ENCODE measurements at places on chromosomes 2 and 18.

- DNase-seq, result no peak
Measured at GRCh38 chr2:230503798-230504197, 87.8 kb downstream of the SP100 start.

- DNase-seq, result no peak
Measured at GRCh38 chr2:120473522-120474271, 127.8 kb downstream of the INHBB start.

DNA sequence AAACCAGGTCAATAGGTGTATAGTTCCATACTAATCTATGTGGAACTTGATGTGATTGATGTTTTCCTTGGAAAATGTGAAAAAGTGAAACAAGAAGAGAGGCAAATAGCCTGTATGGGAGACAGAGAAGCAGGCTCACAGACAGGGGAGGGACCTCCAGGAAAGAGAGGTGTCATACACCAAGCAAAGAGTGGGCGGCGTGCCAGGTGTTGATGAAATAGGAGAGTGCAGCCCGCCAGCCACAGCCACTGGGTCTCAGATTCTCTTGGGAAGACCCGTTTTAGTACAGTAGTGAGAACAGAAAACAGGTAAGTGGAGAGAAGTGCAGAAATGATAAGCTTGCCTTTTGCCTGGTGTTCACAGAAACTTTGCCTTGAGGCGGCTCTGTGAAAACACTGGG, 301.9 kb downstream of the ZNF407 start:
- no peak for DNase-seq

DNA sequence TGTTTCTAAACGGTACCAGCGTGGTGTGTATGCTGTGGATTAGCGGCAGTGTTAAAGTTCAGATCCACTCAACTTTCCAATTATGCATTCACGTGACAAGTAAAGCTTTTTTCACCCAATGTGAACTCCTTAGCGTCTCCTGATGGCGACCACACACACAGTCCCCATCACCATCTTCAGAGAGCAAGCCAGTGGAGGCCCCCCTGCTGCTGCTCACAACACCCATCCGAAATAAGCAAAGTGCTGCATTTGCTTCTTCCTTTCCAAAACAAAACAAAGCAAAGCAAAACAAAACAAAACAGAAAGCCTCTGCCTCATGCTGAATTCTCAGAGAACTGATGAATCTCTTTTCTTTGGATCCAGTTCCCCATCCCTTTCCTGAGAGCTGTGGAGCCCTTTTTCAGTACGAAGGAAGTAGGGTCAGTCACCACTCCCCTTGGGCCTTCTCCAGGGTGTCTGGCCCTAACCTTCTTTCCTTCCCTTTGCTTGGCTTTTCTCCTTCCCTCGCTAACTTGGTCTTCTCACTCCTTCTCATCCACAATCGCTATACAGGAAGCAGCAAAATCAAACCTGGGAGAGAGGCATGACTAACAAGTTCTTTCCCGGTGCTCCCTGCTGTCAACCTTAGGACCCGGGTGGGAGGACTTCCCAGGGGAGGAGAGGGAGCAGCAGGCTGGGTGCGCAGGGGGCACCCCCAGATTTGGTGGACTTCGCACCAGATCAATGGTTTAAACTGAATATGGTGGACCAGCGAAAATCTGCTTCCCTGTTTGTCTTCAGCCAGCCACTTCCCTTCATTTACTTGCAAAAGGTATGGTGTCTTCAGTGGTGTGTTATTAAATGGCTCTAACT, 56.0 kb downstream of the NRP2 start:
- no peak for DNase-seq

DNA sequence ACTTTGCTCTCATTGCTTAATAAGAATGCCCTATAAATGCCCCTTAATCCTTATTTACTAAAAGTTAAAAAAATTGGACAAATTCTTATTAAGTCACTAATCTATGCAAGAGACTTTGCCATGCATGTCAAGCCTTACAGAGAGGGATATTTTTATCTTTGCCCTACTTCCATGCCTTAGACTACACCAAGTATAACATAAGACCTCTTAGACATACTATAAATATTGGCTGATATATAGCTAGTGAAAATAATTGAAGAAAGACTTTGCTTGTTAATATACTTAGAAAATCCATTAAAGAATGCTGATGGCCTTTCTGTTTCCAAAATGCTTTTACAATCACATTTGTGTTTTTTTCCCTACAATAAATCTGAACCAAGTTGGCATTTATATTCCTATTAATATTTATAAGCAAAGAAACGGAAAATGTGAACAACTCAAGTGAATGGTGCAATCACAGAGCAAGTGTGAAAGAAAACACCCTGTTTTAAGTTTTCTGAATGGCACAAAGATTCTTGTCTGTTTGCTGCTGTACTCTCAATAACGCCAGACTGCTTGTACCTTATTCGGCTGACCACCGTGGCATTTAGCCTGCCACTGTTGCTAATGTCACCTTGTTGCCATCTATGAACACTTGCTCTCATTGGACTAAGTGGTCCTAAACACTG, 105.0 kb downstream of the MC4R start:
- no peak for DNase-seq

- DNase-seq, result no peak
Measured at GRCh38 chr18:55541571-55541970, 46.4 kb downstream of the TCF4 start.

DNA sequence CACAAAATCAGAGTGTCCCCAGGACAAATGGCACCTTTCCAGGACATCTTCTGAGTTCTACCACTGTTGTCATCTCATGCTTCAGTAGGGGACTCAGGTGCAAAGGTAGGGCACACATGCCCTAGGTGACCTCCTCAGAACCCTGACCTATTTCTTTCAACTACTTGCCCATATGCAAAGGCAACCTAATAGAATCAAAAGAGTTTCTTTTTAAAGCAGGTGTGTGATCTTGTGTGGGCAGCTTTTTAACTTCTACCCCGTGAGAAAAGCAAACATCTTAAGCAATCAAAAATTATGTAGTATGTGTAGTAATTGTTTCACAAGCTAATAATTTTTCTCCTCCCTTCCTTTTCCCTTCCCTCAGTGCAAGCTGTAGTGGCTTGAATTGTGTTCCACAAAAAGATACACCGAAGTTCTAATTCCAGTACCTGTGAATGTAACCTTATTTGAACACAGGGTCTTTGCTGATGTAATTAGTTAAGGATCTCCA, 333.1 kb downstream of the RND3 start:
- DNase-seq, result no peak

DNA sequence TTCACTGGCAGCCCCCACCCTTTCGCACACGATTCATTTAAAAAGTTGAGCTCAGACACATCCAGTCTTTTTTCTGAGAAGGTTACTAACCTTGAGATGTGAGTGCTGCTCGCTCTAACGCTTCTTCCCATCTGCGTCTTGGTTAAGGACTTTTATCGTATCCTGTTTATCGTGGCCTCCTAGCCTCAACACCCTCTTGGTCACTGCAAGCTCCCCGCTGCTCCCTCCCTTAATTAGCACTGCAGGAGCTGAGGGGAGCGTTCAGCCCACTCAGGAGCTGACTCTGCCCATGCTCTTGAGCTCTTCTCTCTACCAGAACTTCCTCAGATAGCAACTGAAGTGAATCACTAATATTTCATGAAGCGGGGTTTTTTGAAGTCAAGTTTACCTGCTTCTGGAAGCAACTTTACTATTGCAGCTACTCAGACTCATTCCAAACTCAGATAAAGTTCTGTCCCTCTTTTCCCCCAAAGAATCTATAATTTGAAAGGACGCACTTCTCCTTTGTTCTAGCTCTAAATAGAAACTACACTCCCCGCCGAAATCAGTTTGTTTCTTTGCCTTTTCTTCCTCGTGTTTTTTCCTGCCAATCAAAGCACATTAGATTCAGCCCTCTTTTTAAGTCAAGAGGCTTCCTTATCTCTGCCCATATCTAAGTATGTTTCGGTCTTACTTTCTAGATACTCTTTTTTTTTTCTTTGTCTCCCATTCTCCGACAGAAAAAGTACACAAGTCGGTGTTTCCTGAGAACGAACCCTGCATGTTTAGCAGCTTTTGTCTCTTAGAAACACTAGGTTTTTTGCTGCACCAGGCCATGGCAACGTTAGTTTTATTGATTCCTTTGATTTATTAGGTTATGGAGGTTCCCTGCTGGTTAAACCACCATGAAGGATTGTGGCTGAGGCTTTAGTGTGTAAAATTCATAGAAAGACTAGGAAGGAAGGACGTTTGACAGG, 9.3 kb upstream of the CD226 start:
- DNase-seq, result no peak

DNA sequence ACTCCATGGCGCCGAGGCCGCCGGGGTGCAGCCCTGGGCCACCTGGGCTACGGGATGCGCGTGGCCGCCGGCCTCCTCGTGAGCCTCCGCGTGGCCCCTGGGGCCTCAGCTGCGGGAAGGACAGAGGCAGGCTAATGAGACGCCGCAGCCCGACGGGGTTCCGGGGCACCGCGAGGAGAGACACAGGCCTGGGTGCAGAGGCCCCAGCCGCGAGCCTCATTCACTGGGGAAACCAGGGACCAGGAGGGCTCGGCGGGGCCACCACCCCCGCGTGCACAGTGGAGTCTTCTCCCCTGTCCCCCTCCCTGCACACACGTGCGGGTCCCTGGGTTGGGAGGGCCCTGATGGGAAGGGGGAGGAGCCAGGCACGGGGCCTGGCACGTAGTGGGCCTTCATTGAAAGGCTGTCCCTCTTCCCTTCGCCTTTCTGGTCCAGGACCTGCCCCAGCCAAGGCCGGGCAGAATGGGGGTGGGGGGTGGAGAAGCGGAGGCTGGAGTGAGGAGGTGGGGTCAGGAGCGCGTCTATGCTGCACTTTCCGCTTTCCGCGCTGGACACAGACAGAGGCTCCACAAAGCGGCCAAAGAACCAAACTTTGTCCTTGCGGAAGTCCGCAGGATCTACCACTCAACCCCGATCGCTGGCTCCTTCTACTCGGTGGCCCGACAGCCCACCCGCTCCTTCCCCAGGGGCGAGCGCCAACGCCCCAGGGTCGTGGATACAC, 9.1 kb downstream of the ALPP start:
- no peak for DNase-seq

GRCh38 chr2:174929786-174930185, 75.4 kb downstream of the CHN1 start:
- no peak for DNase-seq

DNA sequence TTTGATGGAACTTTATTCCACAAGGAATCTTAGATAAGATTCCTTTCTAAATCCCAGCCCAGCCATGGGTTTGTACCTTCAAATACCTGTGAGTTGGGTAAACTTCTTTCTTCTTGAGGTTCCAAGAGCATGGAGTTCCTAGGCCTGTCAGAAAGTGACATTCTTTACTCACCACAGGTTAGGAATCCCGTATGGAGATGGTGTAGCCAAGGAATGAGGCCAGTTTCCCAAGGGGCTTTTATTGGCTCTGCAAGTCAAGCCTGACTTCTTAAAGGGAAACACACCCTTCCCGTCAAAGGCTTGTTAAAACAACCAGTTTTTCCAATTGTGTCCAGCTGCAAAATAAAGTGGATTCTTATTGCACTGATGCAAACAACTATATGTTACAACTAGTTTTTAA, 45.8 kb downstream of the STK17B start:
- no peak for DNase-seq

DNA sequence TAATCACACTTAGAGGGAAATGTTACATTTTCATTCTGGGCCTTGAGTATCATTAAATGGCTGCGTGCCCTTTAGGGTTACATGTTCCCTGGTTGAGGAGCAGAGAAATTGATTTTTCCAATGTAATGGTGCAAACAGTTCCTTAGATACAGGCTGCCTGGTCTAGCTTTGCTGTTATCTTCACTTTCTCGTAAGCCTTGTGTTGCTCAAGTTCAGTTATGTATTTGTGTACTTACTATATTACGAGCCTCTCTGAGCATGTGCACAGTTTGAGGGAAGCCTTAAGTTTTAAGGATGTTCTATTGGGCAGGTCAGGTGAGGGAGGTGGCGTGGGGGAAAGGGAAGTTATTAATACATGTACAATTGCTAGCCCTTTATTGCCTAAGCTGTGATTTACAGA, 23.7 kb downstream of the CEP192 start:
- DNase-seq, result no peak

DNA sequence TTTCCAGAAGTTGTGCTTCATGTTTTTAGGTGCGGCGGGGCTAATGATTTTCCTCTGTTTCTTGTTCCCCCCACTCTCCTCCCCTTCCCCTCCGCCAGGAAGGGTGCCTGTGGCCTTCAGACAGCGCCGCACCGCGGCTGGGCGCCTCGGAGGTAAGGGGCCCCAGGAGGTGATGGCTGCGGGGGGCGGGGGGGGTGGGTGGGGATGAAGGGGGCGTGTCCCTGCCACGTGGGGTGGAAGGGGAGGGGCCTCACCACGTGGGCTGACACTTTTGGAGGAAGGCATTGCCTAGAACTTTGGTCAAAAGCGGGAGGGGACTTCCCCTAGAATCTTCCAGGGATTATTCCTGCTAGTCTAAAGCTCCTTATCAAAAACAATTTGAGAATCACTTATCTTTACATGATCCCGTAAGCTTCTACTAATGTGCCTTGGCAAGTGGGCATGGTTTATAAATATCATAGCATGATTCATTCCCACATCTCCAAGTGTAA, 83.1 kb downstream of the FAM210A start:
- no peak for DNase-seq

DNA sequence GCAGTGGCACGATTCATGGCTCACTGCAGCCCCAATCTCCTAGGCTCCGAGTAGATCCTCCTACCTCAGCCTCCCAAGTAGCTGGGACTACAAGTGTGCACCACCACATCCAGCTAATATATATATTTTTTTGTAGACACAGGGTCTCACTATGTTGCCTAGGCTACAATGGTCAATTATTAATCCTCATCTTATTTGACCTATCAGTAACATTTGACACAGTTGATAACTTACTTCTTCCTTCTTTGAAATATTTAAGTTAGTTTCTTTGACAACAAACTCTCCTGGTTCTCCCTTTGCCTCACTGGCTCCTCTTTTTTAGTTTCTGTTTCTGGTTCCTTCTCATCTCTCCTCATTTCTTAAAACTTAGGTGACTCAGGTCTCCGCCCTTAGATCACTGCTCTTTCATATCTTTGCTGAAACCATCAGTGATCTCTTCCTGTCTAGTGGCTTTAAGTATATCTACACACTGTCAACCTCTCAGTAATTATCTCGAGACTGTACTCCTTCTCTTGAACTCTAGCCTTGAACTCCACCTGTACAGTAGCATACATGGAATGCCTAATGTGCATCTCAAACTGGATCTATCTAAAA, 11.5 kb downstream of the PGAP1 start:
- DNase-seq, result no peak

- no peak for DNase-seq
Measured at GRCh38 chr18:74525741-74526140, 8.6 kb upstream of the CNDP1 start.

DNA sequence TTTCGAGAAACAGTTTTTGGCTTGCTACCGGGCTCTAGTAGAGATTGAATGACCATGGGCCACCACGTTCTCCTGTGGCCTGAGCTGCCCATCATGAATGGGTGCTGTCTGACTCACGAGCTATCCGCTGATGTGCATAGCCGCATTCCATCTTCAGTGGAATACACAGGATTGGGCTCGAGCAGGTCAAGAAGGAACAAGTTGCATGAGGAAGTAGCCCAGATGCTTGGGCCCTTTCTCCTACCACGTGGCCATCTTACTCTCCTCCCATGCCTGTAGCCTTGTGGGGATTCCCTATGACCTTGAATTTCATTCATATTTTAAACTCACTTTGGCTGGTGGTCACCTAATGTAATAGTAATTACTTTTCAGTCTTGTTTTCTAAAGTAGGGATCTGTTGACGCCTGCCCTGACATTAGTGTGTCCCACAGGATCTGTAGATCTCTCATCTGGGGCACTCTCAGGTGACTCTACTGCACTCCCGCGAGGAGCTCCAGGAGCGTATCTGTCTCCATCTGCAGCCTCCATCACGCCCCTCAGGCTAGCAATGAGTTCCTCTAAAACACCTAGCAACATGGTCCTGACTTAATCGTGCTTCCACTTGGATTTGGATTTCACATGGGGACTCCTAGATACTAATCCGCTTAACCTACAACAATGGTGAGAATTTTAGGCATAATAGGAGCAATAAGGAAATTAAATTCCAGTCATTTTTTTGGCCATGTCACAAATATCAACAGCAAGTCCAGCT, 67.8 kb downstream of the PSMG2 start:
- DNase-seq, result no peak
